ENCODE measurements at places on chromosomes 2 and 18.

GRCh38 chr2:222993920-222994650 is 57.9 kb upstream of the KCNE4 start:
- no peak for DNase-seq

DNA sequence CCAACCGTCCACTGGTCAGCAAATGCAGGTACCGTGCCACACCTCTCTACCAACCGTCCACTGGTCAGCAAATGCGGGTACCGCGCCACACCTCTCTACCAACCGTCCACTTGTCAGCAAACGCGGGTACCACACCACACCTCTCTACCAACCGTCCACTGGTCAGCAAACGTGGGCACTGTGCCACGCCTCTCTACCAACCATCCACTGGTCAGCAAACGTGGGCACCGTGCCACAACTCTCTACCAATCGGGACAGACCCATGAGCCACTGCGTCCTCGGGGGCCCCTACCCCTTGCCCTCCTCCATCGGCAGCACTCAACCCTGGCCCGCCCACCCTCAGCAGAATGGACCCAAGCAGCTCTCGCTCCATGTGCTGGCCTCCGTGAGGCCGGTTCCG is 226.4 kb upstream of the SALL3 start:
- no peak for DNase-seq

DNA sequence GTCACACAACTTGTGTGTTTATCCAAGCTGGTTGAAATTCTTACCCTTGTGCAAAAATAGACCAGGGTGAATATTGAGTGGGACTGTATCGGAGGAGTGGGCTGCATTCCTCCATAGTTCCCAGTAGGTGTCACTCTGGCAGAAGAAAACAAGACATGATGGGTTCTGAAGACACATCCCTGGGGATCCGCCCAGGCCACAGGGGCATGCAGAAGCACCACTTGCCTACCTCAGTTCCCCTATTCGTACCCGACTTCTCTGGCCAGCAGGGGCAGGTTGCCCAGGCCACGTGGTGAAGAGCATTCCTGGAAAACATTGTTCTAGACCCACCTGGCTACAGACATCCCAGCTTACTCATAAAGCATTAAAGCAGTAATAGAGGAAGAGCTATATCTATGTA is 168.2 kb downstream of the FAM210A start:
- peak; percentile 51 for DNase-seq

DNA sequence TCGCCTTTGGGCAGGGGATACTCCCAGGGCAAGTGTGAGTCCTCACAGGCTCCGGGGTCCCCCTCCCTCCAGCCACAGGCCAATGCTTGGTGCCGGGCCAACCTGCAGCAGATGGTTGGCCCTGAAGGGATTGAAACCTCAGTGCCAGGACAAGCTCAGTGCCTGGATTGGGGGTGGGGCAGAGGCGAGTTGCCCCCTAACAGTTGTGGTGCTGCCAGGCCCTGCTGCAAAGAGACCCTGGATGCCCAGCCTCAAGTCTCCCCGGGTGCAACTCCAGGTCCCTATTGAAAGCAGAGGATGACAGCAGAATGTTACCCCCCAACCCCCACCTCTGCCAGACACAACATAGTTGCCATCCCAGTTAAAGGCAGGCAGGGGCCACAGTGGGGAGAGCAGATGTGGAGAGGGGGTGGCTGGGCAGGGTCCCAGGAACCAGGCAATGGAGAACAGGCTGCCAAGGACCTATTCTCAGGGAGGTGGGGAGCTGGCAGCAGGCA is 9.5 kb upstream of the RNF103 start:
- no peak for DNase-seq

DNA sequence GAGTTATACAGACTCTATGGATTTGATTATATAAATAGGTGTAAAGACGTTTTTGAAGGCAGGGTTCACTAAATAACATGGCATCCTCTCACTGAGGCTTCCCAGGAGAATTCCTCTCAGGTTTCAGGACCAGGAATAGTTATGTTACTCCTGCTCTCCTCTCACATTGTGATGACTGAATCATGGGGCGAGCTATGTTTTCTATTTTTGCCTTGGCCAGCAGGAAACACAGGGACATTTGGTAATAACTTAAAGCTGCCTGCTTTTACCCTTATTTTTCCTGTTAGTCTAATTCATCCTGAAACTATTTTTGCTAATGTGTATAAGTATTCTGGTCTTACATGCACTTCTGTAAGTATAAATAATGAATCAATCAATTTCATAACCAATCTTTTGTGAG is 115.3 kb upstream of the ITGB6 start:
- no peak for DNase-seq

DNA sequence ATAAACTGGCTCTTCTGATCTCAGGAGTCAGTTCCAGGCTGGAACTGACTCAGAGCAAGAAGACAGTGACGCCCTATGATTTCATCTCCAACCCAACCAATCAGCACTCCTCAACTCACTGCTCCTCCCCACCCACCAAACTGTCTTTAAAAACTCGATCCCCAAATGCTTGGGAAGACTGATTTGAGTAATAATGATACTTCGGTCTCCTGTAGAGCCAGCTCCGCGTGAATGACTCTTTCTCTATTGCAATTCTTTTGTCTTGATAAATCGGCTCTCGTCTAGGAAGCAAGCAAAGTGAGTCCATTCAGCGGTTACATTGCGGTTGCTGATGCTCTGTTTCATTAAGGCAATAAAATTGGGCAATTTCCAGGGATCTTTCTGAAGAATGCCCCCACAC is 1025.3 kb upstream of the CNTNAP5 start:
- DNase-seq = no peak

DNA sequence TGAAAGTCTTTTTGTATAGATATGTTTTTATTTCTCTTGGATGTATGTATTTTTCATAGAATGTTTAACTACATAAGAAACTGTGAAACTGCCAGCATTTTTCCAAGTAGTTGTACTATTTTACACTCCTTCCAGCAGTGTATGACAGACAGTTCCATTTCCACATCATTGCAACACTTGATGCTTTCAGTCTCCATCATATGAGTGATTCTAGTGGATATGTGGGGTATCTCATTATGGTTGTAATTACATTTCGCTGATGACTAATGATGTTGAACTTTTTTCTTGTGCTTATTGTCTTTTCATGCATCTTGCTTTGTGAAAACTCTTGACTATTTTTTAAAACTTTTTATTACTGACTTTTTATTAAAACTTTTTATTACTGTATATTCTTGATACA is 101.4 kb downstream of the ARHGAP28 start:
- no peak for DNase-seq

DNA sequence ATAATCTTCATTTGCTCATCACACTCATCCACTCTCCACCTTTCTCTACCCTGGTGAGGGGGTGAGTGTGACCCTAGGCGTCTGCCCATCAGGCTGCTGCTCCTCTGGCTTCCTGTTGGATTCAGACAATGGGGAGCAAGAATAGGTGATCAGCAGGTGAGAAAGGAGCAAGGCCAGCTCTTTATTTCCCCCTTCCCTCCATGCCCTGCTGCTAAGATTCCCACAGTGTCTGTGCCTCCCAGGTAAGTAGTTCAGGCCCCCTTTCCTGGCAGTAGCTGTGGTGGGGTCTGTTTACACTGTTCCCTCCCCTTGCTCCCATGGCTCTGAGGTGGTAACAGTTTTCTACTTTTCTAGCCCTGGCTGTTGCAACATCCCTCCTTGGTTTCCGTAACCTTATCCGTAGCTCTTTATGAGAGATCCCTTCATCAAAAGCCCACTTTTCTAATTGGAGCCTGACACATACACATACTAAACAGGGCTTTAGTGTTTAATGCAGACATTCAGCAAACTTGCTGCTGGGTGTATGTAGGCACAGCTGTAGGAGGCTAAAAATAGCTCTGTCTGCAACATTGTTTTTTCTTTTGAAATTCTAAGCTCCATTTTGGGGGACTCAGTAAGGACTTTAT is 27.5 kb downstream of the MAP2 start:
- no peak for DNase-seq

GRCh38 chr2:162243294-162243693 is at the start of gene FAP:
Gene FAP, minus strand, starts transcription at chr2:162243445. Its CDS starts 118 bp downstream, at chr2:162243327.
- DNase-seq = no peak

GRCh38 chr2:117512307-117512706 is 302.2 kb upstream of the DDX18 start:
- DNase-seq = no peak

DNA sequence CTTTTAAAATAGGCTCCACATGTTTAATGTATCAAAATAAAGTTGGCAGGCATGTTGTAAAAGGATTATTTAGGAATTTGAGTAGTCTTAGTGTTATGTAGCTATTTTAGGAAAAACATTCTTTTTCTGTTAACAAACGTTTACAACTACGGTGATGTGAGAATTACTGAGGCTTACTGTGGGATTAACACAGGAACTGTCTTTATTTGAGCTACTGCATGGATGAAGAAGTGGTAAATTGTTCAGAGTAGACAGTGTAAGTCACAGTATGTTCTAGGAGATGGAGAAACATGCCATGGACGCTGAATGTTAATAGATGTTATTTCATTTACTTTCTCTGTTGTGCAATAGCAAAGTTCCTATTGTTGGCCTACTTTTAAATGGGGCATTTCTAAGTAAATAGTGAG is 1.6 kb downstream of the PPM1B start:
- no peak for DNase-seq

- no peak for DNase-seq
These were observed 3.2 kb downstream of the GLI2 start for GRCh38 chr2:120738786-120739437.

DNA sequence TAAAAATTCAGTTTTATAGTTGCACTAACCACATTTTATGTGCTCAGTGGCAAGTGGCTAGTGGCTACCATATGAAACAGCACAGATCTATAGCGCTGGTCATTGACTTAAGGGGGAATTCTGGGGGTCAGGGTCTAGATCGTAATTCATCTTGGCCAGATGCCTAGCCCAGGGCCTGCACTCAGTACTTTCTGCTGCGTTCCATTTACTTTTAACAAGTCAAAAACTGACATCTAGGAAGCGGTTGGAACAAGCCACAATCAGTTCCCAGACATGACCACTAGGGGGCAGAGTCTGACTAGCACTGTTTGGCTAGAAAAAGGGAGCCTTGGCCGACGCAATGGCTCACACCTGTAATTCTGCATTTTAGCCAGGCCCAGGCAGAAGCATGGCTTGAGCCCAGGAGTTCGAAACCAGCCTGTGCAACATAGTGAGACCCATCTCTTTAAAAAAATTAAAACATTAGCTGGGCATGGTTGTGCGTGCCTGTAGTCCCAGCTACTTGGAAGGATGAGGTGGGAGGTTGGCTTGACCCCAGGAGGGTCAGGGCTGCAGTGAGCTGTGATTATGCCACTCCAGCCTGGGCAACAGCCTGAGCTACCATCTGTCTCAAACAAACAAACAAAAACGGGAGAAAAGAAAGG is 9.0 kb upstream of the TMBIM1 start:
- DNase-seq = peak; percentile 92

DNA sequence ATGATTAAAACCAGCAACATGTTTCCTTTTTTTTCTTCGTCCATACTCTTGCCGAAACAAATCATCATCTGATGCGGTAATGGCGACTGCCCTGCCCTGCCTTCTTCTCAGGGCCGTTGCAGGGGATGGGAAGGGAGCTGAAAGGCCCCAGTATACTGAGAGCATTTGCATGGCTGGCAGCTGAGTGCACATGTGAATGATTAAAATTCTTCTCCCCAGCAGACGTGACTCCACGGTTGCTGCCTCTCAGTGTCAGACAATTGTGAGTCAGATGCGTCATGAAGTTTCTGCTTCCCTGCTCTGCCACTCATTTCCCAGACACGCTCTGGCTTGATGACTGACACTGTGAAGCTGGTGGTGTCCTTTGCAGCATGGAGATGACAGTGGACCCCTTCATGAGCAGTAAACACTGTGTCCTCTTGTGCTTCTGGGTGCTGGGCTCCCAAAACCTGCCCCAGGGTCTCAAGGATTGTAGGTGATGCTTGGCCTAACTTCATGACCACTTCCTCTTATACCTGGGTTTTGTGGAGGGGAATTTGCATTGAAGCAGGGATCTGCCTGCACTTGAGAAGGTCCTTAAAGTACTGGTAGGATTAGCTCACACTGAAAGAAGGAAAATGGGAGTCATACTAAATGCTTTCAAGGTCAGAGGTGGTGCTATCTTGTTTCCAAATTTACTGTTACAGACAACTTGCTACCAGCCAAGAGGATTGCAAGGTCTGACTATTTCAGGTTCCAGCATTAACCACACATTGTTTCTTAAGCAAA is 222.5 kb upstream of the COPS8 start:
- no peak for DNase-seq

- DNase-seq = no peak
These were observed 52.6 kb upstream of the PEX13 start for GRCh38 chr2:60964651-60965498.

DNA sequence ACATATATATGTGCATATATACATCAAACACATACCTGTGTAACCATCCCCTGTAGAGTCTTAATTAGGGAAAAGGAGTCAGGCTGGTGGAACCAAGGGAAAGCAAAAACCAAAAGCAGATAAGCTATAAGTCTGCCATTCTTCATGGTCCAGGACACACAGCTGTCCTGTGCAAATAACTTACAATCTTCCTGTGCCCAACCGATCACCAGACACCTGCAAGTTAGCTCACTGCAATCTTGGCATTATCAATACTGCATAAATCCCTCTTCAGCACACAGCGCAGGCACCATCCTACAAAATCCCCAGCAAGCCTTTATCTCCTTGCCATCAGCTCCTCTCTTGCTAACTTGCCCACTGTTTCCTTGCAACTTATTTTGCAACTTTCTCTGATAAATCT is 60.8 kb upstream of the DYNAP start:
- no peak for DNase-seq

Measured in activated CD4-positive, alpha-beta T cell treated with anti-CD3 and anti-CD28 coated beads, Interleukin-2, amount 50 U/mL, for 48 hours (primary cell).